ENCODE measurements at places on chromosomes 3 and 15.

GRCh38 chr3:98784666-98785600, 21.8 kb downstream of the ST3GAL6 start:
- no peak for DNase-seq

DNA sequence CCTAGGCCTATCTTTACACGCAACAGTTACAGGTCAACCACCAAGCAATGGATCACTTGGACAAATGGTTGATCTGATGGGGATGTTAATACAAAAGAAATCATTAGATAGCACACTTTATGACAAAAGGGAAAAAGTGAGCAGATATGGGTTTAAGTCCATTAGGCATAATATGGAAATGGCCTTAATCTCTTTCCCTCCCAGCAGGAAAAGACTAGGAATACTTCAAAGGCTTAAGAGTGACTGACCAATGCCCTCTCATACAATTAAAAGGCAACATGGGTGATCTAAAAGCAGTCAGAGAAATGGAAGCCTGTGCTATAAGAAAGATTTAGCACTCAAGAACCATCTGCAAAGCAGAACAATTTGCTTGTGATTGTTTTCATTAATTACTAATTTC, 3.3 kb downstream of the PRTG start:
- no peak for DNase-seq

- DNase-seq, result no peak
Observed at GRCh38 chr15:37370941-37371340, 270.6 kb upstream of the MEIS2 start.

- no peak for DNase-seq
Observed at GRCh38 chr3:126125341-126125740, 41.4 kb upstream of the SLC41A3 start.

GRCh38 chr3:156478891-156479290, 76.0 kb downstream of the SSR3 start:
- no peak for DNase-seq

DNA sequence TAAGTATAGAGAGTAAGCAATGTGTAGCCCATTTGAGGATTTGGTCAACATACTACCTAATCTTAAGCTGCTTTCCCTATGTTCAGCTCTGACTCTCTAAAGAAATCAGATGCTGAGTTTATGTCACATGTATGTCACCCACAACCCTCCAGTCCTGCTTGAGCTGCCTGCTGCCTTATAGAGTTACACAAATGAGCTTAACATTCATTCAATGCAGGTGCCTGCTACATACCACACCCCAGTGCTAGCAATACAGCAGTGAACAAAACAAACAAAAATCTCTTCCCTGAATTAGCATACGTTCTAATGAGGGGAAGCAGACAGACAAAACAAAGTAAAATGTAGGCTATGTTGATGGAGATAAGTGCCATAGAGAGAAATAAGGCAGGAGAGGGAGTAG, 93.0 kb downstream of the HHLA2 start:
- DNase-seq, result no peak

DNA sequence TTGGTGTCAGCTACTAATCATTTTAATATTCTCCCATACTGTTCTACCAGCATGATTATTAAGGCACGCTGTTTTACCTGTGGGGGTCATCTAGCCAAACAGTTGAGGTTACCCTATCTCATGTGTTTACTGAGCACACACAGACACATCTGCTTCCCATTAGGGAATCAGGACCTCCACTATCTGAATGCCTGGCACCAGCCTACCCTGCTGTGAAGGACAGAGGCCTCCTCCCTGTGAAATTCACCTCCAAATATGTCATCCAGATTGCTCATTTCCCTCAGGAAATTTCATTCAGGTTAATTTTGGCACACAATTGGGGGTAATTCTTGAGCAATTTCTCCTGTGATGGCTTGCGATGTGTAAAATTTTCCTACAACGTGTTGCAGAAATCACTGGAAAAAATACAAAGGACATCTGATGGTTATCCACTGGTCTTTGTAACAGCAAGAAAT, 155.6 kb upstream of the NR2E3 start:
- no peak for DNase-seq

GRCh38 chr3:14113965-14114635, 10.6 kb downstream of the CHCHD4 start:
- DNase-seq, result no peak

DNA sequence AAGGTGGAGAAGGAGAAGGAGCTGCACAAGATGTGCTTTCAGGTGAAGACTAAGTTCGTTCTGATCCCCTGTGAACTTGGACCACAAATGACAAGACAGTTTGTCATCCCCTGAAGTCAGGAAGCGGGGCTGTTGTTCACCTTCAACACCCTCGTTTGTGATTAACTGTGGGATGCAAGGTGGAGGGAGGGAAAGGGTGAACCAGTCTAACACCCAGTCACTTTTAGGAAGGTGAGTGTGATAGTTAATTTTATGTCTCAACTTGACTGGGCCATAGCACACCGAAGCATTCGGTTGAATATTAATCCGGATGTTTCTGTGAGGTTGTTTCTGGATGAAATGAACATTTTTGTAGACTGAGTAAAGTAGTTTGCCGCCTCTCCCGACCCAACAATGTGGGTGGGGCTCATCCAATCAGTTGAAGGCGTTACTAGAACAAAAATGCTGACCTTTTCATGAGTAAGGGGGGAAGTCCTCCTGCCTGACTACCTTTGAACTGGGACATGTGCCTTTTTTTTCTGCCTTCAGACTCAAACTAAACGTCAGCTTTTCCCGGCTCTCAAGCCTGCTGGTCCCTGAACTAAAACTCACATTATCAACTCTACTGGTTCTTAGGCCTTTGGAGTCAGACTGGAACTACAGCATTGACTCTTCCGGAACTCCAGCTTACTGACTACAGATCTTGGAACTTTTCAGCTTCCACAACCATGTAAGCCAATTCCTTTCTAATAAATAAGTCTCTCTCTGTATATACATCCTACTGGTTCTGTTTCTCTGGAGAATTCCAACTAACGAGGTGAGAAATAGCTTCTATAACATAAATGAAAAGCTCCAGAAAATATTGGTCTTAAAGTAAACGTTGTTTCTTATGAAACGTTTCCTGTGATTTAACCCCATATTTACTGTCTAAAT, 264.0 kb upstream of the SLITRK3 start:
- no peak for DNase-seq

DNA sequence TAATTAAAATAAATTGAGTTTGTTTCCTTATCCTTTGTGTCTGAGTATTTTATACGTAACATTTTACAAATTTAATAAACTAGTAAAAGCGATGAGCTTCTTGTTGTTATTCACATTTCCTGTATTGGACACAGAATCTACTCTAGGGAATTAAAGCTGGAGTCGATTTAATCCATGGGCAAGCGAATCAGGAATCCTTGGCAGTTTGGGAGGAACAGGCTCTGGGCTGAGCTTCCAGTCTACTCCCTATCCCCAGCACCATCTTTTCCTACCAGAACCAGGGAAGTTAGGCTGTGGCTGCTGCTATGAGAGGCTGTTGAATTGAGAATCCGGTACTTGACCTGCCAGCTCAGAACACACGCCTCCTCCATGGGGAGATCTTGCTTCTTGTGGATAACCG, 437.3 kb upstream of the TPM1 start:
- no peak for DNase-seq

DNA sequence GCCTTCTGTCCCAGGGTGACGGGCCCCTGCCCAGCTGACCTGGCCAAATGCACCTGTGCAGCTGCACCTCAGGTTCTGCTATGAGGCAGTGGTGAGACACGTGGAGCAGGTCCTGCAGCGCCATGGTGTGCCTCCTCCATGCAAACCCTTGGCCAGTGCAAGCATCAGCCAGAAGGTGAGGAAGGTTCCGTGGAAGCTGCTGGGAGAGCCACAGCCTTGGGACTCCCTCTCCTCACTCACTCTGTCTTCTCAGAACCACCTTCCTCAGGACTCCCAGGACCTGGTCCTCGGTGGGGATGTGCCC, 31.6 kb downstream of the PTPN23 start:
- no peak for DNase-seq

- no peak for DNase-seq
Observed at GRCh38 chr3:64080616-64081234, 57.4 kb upstream of the PSMD6 start.

DNA sequence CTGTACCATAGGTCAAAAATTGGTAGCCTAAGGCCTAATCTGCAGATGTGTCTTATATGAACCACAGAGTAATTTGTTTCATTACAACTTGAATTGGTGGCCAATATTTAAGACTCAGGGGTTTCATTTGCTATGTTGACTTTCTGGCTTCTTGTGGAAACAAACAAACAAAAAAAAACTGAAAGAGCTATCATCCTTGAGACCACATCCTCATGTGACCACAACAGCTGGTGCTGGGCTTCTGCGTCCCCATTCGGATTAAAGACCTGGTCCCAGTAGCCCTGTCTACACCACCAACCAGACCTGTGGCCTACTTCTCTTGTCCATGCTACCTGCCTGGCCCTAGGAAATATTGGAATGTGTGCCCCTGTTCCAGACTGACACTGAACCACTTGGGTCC, 61.7 kb downstream of the STRIT1 start:
- no peak for DNase-seq

GRCh38 chr15:93359425-93360131, 270.6 kb upstream of the RGMA start:
- DNase-seq, result no peak

- DNase-seq, result no peak
Observed at GRCh38 chr3:45571216-45571615, 23.3 kb upstream of the LIMD1 start.

DNA sequence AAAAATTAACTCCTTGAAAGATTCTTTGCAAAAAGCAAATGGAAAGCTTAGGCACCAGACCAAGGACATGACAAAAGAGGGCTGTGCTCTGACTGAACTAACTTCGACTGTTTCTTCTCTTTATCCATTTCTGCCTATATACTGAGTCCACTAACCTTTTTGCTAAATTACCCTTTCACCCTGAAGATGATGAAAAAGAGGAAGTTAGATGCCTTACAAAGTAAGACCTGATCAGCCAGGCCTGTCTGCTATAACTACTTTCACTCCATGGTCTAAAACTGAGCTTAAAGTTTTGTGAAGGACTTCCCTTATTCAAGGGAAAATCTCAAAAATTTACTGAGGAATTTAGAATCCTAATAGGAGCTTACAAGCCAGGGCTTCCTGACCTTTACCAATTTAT, 6.2 kb upstream of the IGSF10 start:
- no peak for DNase-seq

DNA sequence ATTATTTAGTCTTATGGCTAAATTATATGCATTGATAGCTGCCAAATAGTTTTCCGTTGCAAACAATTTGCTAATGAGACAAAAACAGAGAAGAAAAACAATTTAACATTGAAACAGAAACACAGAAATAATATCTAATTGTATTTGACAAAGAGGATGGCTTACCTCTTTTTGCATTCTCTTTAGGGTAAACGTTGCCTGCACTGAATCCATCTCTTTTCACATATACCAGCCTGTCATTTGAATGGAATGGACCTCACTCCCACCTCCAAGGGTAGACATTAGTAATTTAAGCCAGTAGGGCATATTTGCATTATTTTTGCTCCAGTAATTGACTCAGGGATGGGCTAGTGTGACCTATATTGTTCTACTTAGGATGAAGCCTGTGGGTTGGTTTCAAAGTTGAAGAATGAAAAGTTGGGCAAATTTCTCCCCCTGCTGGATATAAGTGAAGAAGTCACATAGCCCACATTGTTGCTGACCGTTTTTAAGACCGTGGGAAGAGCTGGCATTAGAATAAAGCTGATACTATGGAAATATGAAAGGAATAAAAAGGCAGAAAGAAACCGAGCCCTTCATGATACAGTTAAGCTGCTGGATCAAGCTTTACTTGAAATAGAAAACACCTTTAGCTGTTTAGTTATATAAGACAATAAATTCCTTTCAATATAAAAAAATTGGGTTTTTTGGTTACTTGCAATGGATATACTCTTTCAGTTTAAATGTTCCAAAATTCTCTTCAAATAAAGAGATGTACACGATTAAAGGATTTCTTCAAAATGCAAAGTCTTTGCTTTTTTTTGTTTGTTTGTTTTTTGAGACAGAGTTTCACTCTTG, 26.9 kb downstream of the PIERCE2 start:
- DNase-seq, result no peak

DNA sequence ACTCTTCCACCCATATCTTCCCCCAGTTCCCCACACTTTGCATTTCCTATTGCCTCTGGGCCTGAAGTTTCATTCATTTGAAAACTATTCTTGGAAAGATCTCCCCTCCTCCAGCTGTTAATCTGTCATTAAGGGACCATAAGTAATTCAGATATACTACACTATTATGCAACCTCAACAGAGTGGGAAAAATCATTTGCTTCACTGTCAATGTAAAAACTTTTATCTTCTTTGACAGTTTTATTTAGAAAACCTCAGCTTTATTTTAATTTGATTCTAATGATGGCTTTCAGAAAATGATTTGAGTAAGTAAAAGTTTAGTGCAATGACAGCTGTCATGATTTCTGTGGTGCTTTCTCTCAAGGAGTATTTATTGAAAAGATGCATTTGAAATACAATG, 435.3 kb upstream of the KCNMB2 start:
- no peak for DNase-seq

- no peak for DNase-seq
Observed at GRCh38 chr15:71662306-71662705, 148.0 kb upstream of the NR2E3 start.

DNA sequence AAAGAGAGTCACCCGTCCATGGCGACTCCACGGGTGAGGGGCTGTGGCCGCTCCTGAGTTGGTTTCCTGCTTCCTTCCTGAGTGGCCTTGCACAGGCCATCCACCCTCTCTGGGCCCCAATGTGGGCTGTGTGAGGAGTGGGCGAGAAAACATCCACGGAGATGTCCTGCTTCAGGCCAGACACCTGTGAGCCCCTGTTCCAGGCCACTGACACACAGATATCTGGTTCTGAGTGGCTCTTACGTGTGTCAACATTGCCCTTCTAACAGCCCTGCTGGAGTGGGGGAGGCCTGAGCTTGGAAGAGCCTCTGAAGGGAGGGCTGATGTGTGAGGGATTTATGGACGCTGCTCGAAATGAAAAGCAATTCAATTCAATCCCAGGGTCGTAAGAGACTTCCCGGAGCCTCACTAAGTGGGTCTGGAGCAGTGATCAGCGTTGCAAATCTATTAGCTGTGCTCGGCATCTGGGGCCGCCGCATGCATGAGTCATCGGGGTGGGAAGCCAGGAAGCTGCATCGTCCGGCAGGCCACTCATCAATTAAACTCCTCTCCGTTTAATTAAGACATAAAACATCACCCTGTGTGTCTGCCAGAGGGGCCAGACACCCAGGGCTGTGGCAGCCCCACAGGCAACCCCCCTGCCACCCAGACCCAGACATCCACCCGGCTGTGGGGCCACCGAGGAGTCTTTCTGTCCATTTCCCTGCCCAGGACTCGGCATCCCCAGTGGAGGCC, 20.0 kb upstream of the PRR23E start:
- no peak for DNase-seq
